Gastroesophageal sphincter (tissue), 4 donors: ENCODE measurements at places on chromosomes 7 and 10. TPM values are rescaled to one million over a fixed set of nuclear protein-coding genes. Genes with fewer than 3 reads are reported as not detected.

- ATAC-seq: no peak
These were observed 48.0 kb upstream of the KIF5B start for GRCh38 chr10:32104181-32104580.

- ATAC-seq: peak; percentile 50
These were observed 245.1 kb downstream of the CAMK1D start for GRCh38 chr10:12594448-12594944.

- no peak for ATAC-seq
These were observed 8.2 kb downstream of the MAT1A start for GRCh38 chr10:80281292-80281691.

DNA sequence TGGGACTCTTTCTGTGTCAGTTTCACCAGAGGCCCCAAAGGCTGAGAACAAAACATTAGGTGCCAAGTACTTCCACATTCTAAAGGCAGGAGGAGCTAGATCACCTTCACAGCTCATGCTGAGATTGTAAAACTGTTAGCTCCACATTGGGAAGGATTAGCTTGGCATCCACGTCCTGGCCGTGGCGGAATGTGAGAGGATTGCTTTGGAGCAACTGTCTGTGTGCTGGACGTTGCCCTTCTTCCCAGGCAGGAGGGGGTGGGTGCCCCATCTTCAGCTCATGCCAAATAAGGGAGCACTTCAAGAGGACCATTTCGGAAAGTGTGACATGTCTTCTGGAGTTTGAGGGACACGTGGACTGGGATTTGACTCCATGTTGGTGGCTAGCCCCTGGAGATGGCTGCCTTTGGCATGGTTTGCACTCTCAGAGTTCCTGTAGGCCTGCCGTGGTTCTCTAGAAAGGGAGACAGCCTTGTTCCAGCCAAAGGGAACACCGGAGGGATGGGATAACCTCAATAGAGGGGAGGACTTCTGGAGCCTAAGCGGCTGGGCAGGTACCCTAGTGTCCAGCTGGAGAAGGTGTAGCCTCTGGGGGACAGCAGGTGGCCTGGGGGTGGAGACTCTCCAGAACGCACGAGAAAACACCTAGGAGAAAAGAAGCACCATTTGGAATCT lies 19.9 kb upstream of the FMC1 start:
- no peak for ATAC-seq

- no peak for ATAC-seq
These were observed 296.1 kb downstream of the CDK14 start for GRCh38 chr7:90892213-90892612.

DNA sequence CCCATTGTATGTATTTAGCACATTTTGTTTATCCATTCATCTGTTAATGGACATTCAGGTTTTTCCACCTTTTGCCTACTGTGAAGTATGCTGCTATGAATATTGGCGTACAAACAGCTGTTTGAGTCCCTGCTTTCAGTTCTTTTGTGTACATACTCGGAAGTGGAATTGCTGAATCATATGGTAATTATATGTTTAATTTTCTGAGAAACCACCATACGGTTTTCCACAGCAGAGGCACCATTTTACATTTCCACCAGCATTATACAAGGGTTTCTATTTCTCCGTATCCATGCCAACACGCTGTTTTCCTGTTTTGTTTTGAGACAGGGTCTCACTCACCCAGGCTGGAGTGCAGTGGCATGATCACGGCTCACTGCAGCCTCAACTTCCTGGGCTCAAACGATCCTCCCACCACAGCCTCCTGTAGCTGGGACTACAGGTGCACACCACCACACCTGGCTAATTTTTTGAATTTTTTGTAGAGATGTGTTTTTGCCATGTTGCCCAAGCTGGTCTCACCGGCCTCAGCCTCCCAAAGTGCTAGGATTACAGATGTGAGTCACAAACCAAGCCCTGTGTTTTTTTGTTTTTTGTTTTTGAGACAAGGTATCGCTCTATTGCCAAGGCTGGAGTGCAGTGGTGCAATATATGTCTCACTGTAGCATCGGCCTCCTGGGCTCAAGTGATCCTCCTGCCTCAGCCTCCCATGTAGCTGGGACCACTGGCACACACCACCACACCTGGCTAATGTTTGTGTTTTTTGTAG lies 22.1 kb upstream of the FBXW4 start:
- ATAC-seq: no peak

- ATAC-seq: no peak
These were observed 59.2 kb upstream of the ANTXRL start for GRCh38 chr10:46227571-46227935.

DNA sequence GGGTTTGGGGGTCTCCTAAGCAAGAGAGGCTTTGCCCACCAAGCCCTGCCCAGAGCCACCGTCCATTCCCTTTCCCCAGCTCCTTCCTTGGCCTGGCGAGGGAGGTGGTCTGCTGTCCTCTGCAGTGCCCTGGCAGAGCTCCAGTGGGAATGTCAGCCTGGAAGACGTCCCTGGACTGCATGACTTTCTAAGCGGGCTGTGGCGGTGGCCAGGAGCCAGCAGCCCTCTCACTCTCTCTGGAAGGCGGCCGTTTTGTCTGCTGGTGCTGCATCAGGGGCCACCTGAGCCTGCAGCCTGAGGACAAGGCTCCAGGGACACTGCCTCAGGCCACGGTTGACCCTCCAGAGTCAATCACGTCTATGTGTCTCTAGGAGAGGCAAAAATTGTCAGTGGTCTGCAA lies 271.0 kb downstream of the SKAP2 start:
- no peak for ATAC-seq

DNA sequence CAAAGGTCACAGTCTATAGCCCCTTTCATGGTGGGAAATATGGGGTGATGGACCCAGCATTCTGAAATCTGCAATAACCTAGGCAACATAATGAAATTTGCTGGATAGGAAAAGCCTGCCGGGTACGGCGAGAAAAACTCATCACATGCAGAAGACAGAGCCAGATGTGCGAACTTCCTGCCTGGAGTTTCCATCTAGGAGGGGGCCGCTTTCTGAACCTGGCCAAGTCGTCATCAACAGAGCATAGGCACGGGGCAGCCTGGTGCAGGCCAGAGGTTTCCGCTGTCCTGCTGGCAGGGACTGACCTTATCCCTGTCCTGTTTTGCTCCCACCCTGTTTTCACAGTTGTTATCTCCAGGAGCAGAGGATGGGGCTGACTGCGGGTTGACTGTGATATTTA lies 27.4 kb downstream of the CCDC3 start:
- ATAC-seq: peak; percentile 25

DNA sequence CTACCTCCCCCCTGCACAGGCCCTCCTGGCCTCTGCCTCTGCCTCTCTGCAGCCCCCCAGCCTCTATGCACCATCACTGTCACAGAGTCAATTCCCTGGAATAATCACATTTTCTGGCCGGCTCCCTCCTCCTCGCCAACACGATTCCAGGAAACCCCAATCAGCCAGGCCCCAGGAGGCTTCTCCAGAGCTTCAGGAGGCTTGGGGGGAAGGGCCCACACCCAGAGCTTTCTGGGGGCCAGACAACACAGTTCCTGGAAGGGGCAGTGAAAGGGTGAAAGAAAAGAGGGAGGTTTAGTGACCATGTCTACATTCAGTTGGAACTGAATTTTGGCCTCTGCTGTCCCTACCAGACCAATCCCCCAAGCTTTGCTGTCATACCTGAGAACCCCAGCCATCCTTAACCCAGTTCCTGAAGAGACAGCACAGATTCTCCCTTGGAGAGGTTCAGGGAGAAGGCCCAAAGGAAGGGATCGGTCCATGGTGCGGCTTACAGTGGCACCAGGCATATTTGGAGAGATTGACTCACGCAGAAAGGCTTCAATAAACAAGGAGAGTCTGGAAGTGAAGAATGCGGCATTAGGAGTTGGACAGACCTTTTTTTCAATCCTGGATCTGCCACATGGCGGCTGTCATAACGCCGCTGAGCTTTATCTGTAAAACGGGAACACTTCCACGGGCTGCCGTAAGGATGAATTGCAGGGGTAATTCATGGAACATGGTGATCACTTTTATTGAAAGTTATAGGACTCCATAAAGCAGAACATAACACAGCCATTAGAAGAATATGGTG lies 89.0 kb downstream of the NEURL1 start:
- no peak for ATAC-seq

DNA sequence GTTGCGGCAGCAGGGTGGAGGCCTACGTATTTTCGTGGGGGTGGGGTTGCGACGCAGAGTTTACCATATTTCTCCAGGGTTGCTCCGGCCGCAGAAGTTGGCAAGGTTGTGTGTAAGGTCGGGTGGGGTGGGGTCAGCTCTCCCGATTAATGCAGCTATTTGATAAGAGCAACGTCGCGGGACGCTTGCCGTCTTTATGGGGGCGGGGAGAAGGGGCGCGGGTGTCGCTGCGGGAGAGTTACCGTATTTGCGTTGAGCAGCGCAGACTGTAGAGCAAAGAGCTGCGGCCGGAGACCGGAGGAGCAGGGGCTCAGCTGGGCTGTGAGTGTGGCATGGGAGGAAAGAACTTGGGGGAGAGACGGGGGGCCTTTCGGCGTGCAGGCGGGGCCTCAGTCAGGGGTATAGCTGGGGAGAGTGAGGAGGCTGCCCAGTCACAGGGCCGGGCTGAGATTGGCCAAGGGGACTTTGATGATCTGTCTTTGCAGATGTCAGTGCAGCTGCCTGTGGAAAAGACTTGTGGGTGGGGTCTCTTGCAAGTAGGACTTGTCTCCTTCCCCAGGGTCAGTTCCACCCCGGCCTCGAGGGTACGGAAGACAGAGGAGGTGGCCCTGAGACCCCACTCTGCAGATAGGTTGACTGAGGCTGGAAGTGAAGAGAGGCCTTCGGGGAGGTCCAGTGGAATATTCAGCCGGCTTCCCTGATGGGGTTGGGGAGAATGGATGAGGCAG lies 26.6 kb downstream of the ZNF775 start:
- ATAC-seq: peak; percentile 20

DNA sequence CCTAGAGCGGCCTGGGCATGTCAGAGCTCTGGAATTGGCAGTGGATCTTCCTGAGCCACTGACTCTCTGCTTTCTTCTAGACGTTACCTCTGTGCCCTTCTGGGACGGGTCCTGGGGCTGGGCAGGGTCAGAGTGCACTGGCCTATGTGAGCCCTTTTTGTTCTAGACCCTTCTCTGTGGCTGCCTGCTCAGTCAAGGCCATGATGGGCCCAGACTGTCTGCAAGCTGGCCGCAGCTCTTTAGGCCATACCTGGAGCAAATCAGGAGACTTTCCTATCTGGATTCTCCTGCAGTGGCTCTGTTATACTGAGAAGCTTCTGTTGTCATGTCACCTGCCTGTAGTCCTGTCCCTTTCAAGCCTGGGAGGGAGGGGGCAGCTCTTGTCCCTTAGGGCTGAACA lies 70.1 kb downstream of the ADCY1 start:
- no peak for ATAC-seq

DNA sequence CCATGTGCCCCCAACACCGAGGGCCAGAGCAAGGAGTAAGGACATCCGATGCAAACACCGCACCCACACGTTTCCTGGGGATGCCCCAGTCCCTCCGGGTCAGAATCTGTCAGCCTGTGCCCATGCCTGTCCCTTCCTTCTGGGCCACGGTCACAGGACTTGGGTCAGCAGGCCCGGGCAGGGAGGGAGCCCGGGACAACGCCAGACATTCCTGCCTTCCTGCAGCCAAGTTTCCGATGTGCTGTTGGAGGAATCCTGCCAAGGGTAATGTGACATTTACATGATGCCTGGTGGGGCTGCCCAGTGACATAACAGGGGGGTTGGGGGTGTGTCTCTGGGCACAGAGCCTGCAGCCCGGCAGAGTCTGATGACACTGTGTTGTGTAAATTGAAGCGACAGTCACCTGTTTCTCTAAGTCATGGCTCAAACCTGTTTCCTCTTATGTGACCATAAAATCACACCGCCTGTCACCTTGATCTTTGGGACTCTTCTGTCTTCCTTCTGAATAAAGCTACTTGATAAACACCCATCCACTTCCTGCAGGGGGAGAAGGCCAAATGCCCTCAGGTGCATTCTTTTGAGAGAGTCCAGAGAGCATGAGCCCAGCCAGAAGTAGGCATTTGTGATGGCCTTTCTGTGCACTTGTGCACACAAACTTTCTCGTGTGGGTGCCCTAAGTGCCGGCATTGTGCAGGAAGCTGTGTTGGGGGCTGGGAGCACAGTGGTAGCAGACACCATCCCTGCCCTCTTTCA lies 175.3 kb upstream of the RHEB start:
- peak; percentile 68 for ATAC-seq

- no peak for ATAC-seq
These were observed 207.7 kb downstream of the TPK1 start for GRCh38 chr7:144628176-144628575.

DNA sequence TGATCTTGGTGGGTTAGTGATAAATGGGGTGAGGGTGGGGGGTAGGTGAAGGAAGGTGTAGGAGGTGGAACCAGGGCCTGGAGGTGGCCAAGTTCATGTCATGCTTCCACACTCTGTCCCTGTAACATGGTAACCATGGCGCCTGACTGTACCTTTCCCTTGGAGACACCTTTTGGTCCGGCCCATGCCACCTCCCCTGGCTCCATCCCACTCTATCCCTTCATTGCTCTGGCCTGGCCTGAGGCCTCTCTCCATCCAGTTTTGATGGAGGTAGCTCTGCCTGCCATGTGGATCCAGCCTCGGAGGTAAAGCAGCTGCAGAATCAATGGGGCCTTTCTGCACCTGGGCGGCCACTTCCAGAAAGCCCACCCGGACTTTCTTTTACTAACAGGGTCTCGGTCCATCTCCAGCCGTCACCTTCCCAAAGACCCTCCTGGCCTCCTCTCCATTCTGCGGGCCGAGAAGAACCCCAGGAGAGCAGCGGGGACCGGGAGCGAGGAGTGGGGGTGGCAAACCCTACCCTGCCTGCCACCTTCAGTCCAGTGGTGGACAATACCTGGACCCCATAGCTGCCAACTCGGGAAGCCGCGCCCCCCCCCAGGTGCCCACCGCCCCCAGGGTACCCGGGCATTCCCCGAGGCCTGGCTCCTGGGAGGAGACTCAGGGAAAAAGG lies 504 bp upstream of the TRRAP start:
- ATAC-seq: peak; percentile 3

DNA sequence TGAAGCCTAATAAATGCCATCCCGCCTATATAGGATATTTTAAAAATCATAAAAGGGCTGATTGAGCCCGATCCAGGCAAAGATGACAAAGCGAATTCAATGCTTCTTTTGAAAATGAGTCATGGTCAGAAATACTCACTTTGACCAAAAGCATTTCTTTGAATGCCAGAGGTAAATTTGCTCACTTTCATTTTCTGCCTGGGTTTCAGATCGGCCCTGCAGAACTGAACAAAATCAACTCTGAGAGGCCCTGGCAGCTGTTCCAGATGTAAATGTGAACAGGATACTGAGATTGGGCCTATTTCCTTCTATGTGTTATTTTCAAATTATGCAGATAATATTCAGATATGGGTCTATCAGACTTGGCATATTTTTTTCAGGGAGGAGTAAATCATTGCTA lies 114.8 kb upstream of the ARID5B start:
- no peak for ATAC-seq

GRCh38 chr7:66321283-66321682 lies 116.1 kb downstream of the TPST1 start:
- ATAC-seq: no peak

- ATAC-seq: no peak
These were observed 107.8 kb downstream of the ARHGAP12 start for GRCh38 chr10:31820778-31821369.

- no peak for ATAC-seq
These were observed 14.8 kb downstream of the GRIFIN start for GRCh38 chr7:2461268-2462026.

GRCh38 chr7:152511736-152512135 lies 75.9 kb upstream of the KMT2C start:
- no peak for ATAC-seq

The SPDYE9 gene
- not detected for total RNA-seq

The DNAJC12 gene
- 2.5 TPM for total RNA-seq

The KCNIP2 gene
- total RNA-seq: 2.4 TPM

The ANKRD7 gene
- total RNA-seq: 2.9 TPM

The ADAM12 gene
- total RNA-seq: 1.2 TPM

The PTPRN2 gene
- total RNA-seq: 2.6 TPM

The ZNF25 gene
- 26.1 TPM for total RNA-seq

The UNC5B gene
- total RNA-seq: 2.9 TPM

The AOC1 gene
- total RNA-seq: not detected

The IL6 gene
- 27.9 TPM for total RNA-seq
